Ovary (tissue), 10 donors: ENCODE measurements at places on chromosomes 5 and 9. TPM values are rescaled to one million over a fixed set of nuclear protein-coding genes. Genes with fewer than 3 reads are reported as not detected.

Gene C7
- total RNA-seq: 1,395 TPM

Gene NRARP
- 13.8 TPM for total RNA-seq

Gene ARHGEF39
- total RNA-seq: 1.4 TPM

DNA sequence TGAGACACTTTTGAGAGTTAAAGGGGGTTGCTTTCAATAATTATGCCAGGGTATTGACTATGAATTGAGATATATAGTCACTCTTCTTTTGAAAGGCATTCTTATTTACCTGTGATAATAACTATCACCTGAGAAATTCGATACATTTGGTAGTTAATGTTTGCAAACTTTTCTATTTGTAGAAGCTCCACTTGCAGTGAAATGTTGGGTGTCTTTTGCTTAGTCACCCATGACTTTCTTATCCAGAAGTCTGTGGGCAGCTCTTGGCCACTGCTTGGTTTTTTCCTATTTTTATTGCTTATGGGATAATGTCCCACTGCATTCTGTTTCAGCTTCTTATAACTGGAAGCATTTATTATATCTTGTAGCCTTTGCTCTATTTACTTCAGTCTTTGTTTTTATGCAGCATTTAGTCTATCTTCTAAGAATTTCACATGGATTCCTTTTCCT is 3.9 kb downstream of the MACIR start:
- H3K27ac ChIP-seq: no peak overlapping the region
- H3K4me1 ChIP-seq: no peaks in the 10 kb centered on the region
- no peak overlapping the region for H3K4me3 ChIP-seq
- no peaks in the 10 kb centered on the region for H3K27me3 ChIP-seq

DNA sequence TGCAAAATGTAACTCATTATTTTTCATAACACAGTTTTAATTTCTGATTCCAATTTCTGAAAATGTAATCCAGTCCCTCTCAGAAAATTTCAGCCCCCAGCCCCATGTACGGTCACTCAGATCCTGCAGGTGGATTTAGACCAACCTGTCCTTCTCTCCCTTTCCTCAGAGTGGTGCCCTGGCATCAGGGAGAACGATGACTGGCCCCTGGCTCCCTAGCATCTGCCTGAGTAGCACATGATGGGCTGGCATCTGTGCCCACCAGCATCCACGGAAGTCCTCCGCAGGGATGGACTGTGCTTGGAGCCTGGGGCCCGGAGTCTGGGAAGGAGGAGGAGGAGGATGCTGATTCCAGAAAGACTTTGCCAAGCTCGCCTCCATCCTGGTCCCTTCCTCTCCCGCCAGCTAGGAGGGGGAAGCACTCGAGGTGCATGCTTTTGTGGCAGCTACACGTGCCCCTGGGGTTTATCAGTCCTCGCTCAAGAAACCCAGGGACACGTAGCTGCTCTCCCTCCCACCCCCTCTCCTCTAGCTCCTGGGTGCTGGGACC is 54.4 kb upstream of the RUFY1 start:
- no peak overlapping the region for H3K4me3 ChIP-seq
- no peaks in the 10 kb centered on the region for H3K4me1 ChIP-seq
- DNase-seq: no peak
- H3K27ac ChIP-seq: no peak overlapping the region

Gene ZBTB5
- total RNA-seq: 11.4 TPM

- no peaks in the 10 kb centered on the region for H3K4me1 ChIP-seq
- no peak for DNase-seq
- H3K4me3 ChIP-seq: no peak overlapping the region
- H3K27me3 ChIP-seq: no peaks in the 10 kb centered on the region
- no peaks in the 10 kb centered on the region for H3K36me3 ChIP-seq
- H3K27ac ChIP-seq: no peak overlapping the region
Measured at GRCh38 chr5:138677782-138678181, 75.4 kb upstream of the CTNNA1 start.

DNA sequence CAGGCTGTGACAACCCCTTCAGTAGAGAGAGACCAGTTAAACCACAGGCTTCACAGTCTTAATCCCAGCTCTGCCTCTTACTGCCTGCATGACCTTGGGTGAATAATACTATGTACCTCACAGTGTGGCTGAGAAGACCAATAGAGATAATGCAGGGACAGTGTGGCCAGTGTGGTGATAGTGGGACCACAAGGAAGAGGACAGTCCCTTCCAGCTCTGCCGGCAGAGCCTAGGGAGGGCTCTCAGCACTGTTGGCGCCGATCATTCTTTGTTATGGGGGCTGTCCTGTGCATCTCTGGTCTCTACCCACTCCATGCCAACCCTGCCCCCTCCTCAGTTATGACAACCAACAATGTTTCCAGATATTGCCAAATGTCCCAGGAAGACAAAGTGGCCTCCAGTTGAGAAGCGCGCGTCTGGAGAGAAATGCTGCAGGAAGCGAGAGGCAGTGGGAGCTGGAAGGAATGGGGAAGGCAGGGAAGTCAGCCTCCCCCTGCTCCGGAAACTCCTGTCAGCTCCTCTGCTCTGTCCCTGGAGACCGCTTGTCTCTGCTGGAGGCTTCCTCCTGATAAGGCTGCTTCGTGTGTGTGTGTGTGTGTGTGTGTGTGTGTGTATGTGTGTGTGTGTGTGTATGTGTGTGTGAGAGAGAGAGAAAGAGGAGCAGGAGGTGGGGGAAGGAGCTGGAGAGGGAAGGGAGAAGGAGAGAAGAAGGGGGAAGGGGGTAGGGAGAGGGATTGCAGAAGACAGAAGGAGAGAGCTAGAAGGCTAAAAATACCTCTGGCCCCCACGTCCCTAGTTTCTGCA is 31.8 kb upstream of the FABP6 start:
- no peaks in the 10 kb centered on the region for H3K27me3 ChIP-seq
- no peaks in the 10 kb centered on the region for H3K36me3 ChIP-seq
- no peak overlapping the region for H3K4me3 ChIP-seq
- no peak overlapping the region for H3K27ac ChIP-seq

Gene DBH
- total RNA-seq: not detected

DNA sequence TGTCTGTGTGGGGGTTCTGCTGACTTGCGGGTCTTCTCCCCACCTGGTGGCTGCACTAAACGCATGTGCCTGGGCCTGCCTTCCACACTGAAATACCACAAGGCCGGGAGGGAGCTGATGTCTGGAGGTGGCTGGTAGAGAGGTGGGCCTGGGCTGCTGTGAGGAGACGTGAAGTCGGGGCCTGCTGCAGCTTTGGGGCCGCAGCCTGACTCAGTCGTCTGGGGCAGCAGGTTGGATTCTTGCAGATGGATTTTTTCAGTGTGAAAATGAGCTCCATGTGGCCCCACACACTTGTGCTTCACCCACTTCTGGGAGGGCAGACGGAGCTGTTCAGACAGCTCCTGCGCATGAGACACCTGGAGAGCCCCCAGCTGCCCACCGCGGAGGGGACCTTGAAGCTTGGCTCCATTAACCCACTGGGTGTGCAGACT is 29.3 kb downstream of the COL5A1 start:
- no peak overlapping the region for H3K27ac ChIP-seq
- no peak overlapping the region for H3K4me3 ChIP-seq
- H3K27me3 ChIP-seq: no peaks in the 10 kb centered on the region
- DNase-seq: no peak
- peaks cover 28% of the 10 kb centered on the region for H3K4me1 ChIP-seq

Gene SLC34A3
- total RNA-seq: not detected

Gene TMC1
- 0.48 TPM for total RNA-seq

- no peaks in the 10 kb centered on the region for H3K4me1 ChIP-seq
- H3K27me3 ChIP-seq: no peaks in the 10 kb centered on the region
- no peak overlapping the region for H3K27ac ChIP-seq
- no peak for DNase-seq
- H3K4me3 ChIP-seq: no peak overlapping the region
- H3K36me3 ChIP-seq: no peaks in the 10 kb centered on the region
Measured at GRCh38 chr5:179486596-179487051, 63.7 kb upstream of the RUFY1 start.

DNA sequence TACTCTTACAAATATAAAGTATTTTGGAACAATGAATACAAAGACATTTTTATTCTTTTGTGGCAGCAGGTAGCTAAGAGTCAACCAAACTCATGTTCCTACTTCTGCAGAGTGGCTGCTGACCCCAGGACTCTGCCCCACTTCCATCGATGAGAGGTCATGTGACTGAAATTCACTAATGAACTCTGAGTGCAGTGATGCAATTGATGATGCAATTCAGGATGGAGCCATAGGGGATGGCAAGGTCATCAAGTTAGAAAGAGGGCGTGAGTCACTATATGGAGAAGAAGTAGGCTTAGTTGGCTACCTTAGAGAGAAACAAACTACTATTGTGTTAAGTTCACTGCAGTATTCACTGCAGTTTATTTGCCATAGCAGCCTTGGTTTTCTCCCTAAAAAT is 340.4 kb downstream of the CTNND2 start:
- no peaks in the 10 kb centered on the region for H3K27me3 ChIP-seq
- H3K36me3 ChIP-seq: no peaks in the 10 kb centered on the region
- DNase-seq: no peak
- no peak overlapping the region for H3K4me3 ChIP-seq

Gene SURF1
- 35.6 TPM for total RNA-seq

Gene FANCC
- 2.9 TPM for total RNA-seq
